ENCODE measurements at places on chromosomes 4 and X.

DNA sequence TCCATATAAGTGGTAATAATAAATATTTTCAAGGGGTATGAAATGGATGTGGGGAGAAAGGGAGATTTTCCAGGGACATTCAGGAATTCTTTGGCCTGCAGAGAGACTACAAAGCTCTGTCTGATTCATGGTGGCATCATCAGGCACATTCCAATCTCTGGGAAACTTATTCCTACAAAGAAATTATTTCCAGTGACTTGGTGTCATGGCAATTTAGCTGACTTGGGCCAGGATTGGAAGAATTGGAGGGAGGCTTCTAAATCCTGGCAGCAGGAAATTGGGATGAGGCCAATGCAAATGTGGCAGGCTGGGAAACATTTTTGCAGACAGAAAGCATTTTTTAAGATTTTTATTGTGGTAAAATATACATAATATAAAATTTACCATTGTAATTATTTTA is 204.6 kb downstream of the RTL9 start:
- no peak for DNase-seq

GRCh38 chr4:152415980-152416379 is 119.9 kb downstream of the FBXW7 start:
- no peak for DNase-seq

DNA sequence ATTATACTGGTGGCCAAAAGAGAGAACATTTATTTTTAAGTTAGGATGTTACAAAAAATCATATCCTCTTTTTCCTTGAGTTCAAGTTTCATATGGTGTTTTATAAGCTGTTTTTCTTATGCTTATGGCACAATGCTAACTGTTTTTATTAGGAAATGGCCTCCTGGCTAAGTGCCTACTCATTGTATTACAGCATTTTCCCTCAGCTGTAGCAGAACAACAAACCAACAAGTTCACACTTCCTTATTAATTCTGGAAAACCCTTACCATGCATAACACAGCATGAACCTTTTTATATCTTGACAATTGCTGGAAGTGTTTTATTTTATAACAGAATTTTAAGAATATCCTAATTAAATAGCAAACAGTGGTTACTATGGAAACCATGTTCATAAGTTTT is 165.8 kb downstream of the GASK1B start:
- DNase-seq = no peak

DNA sequence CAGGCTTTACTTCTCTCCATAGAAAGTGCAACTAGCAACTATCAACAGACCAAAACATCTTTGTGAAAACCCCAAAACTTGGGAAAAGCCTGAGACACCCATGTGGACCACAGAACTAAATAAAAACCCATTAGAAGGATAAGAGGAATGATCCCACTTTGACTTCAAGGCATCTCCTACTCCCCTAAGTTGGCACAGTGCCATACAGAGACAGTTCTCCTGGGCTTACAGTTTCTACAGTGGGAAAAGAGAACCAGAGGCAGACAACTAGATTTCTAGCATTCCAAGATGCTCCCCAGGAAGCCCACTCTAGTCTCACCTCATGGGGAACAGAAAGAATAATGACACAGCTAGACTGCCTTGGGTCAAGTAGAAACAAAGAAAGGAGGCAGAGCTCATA is 20.4 kb downstream of the TMLHE start:
- no peak for DNase-seq

DNA sequence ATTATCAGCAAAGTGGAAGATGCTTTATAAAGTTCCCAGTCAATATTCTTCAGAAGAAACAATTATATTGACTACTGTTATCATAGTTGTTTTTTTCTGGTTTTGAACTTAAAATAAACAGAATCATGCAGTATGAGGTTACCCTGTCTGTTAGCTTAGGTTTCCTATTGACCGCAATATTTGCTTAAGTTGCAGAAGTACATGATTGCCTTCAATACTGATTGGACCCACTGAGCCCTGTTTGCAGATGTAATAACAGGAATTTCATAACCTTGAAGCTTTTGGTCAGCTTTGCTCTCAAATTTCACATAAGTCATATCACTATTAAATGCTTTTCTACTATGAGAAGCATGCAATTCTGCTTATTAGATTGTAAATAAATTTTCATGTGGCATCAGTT is 229.1 kb upstream of the FSTL5 start:
- DNase-seq = no peak

- no peak for DNase-seq
Observed at GRCh38 chr4:106104276-106104675, 209.0 kb downstream of the NPNT start.

- DNase-seq = no peak
Observed at GRCh38 chrX:151397741-151398070, 700 bp downstream of the VMA21 start.

DNA sequence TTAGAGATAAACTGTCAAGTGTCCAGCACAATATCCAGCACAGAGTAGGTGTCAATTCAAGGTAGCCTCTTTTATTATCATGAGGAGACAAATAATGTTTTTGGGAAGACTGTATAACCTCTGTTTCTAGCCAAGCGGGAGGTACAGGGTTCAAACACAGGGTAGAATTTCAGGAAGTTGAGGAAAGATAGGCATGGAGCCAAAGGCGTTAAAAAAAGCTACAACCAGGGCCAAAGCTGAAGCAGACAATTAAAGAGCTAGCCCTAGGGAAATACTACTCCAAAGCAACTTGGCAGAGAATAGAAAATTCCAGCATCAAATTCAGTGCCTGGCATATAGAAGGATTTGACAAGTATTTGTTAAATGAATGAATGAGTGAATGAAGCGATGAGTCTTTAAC is 40.0 kb upstream of the CASK start:
- no peak for DNase-seq

DNA sequence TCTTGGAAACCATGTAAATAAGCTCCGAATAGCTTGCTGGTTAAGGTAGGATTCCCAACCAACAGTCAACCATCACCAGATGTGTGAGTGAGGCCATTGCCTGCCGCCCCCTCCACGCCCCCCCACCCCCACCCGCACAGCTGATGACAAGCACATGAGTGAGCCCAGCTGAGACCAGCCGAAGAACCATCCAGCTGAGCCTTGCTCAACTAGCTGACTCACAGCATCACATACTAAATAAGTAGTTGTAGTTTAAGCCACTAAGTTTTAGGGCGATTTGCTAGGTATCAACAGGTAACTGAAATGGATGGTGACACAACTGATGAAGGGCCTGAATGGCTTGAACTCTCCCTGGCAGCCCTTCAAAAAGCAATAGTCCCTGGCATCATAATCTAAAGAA is 1.6 kb upstream of the CCDC149 start:
- DNase-seq = no peak

DNA sequence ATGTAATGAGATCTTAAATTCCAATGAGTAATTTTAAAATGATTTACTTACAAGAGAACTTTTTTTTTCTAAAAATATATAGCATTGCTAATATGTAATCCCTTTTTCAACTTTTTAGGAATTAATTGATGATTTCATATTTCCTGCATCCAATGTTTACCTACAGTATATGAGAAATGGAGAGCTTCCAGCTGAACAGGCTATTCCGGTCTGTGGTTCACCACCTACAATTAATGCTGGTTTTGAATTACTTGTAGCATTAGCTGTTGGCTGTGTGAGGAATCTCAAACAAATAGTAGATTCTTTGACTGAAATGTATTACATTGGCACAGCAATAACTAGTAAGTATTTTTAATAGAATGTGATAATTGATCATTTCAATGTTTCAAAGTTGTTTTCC is 113.2 kb downstream of the USP9X start:
- DNase-seq = no peak

GRCh38 chrX:5646818-5647217 is 581.8 kb downstream of the NLGN4X start:
- DNase-seq = no peak

GRCh38 chr4:77172336-77172735 is 15.3 kb downstream of the CCNG2 start:
- peak; percentile 46 for DNase-seq

DNA sequence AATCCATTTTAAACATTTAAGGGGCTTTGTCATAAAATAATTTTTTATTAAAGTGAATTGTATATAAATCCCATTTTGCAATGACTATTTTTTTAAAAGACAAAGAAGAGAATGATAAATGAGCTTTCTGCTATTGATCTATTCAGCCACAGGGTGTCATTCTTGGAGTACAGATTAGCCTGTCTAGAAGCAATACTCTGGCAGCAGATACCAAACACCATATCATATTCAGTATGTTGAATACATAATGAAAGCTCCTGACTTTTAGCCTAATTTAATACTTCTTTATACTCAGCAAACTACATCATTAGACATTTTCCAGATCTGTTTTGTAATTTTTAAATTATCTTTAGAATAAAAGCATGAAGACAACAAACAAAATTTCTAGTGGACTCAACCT is 496.3 kb downstream of the PDGFC start:
- DNase-seq = peak; percentile 27

GRCh38 chrX:121579016-121579760 is 531.8 kb downstream of the GLUD2 start:
- DNase-seq = no peak

- no peak for DNase-seq
Observed at GRCh38 chr4:25839233-25839632, 23.6 kb downstream of the SEL1L3 start.

DNA sequence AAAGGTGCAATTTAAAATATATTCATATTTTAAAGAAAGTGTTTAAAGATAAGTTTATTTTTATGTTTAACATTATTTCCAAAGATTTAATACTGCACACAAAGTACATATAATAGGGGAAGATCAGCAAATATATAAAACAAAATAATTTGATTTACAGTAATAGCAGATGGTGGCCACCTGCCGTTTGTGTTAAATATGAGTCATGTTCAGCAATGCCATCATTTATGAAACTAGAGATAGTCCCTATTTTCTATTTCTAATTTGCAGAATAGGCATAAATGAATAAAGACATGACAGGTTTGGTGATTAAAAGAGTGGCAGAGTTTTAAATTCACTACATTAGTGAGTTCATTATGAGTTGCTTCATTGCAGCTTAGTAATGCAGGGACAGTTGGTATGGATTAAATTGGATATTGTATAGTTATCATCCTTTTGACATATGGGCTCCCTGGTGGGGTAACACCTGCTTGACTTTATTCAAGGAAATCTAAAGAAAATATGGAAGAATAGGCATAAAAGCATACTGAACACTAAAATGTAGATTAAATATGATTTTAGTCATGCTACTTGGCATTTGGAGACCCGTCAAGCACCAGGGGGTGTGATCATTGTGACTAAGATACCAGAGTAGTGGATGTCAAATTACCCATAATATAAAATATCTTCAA is 78.8 kb upstream of the BANK1 start:
- DNase-seq = no peak

DNA sequence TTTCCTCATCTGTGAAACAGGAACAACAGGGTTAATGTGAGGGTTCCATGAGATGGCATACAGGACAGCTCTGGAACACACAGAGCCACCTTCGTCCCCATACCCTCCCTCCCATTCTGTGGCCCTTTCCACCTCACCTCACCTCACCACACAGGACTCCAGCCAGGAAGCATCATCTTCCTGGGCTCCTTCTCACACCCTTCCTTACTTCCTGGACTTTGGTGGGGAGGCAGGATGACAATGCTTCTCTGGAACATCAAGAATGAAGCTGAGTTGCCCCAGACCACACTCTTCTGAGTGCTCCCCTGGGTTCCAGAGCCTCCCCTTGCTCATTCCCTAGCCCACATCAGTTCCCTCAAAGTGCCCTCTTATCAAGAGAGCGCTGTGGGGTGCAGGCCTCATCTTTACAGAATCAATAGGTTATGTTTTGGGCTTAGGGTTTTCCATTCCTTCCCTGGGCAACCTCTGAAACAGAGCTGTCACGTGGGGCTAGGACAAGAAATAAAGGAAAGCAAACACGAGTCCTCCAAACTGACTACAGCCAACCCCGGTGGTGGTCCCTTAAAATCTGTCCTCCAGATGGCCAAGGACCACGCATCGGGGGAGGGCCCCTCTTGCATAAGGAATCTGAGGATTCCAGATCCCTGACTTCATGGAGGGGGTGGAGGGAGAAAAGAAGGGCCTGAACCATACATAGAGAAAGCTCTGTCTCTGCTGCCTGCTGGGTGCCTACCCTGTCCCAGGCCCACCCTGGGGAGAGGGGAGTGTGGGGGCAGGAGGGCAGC is 74.4 kb upstream of the ATP6AP2 start:
- no peak for DNase-seq

- no peak for DNase-seq
Observed at GRCh38 chrX:23637187-23637586, 30.1 kb upstream of the PRDX4 start.

GRCh38 chr4:151690876-151691275 is 69.9 kb downstream of the GATB start:
- DNase-seq = peak; percentile 7

- DNase-seq = no peak
Observed at GRCh38 chrX:14872355-14872754, 514 bp downstream of the FANCB start.

- DNase-seq = no peak
Observed at GRCh38 chr4:77706717-77707116, 101.1 kb downstream of the CXCL13 start.

- no peak for DNase-seq
Observed at GRCh38 chr4:15738877-15739276, 36.0 kb downstream of the BST1 start.

DNA sequence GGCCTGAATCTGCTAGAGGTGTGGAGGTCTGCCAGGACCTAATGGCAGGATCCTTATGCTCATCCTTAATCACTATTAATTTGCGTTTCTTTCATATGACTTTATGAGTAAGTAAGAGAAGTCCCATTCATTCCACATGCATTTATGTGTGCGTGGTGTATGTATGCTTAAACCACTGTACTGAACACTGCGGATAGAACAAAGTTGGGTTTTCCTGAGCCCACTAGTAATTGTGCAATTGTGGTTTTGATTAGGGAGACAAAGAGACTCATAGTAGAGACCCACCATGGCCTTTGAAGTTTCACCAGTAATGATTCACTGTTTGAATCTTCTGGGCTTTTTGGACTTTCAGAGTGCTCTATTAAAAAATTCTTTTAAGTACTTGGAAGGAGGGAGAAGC is 498.5 kb upstream of the DIPK2B start:
- no peak for DNase-seq

- no peak for DNase-seq
Observed at GRCh38 chr4:121738780-121739535, 26.0 kb downstream of the SMIM43 start.

GRCh38 chrX:152405561-152405960 is 45.6 kb downstream of the GABRA3 start:
- DNase-seq = no peak

DNA sequence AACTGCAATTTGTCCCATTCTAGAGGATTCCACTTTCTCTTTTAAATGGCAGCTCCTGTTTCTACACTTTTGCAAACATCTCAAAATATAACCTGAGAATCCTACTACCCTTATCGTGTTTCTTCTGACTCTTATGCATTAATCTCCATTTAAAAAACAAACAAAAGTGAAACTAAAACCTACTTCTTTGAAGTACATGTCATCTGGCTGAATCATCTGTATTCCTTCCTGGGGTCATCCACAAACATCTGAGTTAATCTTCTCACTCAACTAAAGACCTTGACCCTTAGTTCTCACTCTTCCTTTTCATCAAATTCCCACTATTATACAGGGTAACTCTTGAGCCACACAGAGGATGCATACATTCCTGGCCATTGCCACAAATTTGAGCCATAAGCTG is 584.8 kb downstream of the PPARGC1A start:
- no peak for DNase-seq

- no peak for DNase-seq
Observed at GRCh38 chrX:96004386-96004785, 680.3 kb upstream of the DIAPH2 start.

GRCh38 chrX:7852166-7852565 is 9.2 kb downstream of the VCX start:
- no peak for DNase-seq
